ENCODE measurements at places on chromosomes 7 and 10.

DNA sequence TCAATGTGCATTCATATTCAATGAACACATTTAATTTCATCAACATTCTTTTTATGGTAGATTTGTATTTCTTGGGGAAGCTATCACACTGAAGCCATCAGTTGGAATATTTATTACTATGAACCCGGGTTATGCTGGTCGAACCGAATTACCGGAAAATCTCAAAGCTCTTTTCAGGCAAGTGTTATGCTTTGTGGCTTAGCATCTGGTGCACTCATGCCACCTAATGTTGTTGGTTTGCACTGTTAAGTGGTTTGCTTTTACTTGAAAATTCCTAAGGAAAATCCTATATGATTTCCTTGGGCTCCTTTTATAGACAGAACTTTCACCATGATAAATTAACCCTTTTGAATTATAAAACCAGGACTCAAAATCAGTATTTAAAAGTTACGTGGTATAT lies 147.9 kb downstream of the DNAH11 start:
- no peak for DNase-seq

DNA sequence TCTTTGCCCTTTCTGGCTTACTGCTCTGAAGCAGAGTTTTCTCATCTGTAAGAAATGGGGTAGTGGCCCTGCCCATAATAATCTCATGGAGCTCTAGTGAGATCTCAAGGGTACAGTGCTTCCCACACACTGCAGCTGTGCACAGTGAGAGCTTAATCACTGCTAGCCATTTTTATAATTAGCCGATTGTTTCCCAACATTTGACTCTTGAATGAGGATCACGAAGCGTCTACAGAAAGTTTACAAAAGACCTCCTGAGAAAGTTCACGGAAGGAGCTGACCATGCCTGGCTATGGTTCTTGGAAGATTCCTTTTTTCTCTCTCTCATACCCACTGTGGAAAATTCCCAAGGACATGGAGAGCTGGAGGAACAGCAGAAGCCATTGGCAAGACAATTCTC lies 70.4 kb downstream of the FAM171A1 start:
- no peak for DNase-seq

- DNase-seq: no peak
These were observed 118.6 kb downstream of the PPP1R9A start for GRCh38 chr7:95026018-95026417.

- no peak for DNase-seq
These were observed 112.2 kb downstream of the EXOC4 start for GRCh38 chr7:133364959-133365690.

DNA sequence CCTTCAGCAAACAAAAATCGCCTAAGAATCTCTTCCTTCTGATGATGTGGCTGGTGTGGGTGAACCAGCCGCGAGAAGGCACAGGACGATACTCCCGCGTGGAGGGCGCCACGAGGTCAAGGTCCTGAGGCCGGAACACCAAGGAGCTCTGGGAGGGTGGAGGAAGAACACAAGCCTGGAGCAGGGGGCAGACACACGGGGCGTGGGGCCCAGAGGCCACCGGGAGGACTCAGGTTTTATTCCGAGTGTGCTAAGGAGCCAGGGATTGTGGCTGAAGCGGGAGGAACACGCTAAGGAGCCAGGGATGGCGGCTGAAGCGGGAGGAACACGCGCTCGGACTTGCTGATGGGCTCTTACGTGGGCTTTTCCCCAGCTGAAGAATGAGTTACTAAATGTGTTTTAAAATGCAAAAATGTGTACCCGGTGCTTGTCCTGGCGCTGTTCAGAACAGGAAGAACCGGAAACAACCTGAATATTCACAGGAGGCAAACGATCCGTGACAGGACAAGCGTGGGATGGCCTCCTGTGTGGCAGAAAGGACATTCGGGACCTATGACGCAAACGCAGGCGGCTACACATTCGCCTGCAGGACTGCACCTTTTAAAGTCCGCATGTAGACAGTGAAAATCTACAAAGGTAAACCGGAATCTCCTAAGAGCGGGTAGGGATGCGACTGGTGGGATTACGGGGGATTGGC lies 64.0 kb downstream of the MAD1L1 start:
- no peak for DNase-seq

DNA sequence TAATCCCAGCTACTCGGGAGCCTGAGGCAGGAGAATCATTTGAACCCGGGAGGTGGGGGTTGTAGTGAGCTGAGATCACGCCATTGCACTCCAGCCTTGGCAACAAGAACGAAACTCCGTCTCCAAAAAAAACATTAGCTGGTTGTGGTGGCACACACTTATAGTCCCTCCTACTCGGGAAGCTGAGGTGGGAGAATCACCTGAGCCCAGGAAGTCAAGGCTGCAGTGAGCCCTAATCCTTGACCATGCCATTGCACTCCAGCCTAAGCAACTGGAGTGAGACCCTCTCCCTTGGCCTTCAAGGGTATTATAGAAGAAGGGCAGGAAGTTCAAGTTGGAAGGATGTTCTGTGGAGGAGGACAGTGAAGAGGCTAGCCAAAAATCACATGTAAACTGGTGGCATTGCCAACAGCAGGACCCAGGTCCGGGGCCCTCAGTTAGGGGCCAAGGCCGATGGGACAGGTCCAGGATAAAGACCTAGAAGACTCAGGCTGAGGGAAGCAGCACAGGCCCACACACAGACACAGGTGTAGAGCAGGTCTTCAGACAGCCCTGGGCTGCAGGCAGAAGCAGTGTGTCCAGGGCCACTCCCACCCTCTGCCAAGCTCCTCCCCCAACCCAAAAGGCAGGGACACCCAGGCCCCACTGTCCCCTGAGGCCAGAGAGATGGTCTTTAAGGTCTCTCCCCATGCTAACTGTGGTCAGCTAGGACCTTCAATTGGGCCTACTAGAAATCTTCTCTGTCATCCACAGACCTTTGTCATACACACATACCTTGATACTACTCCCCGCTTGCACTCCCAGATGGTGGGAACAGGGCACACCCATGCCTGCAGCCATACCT lies 8.4 kb upstream of the SAMD8 start:
- DNase-seq: no peak

GRCh38 chr10:110817614-110818013 lies 54.1 kb upstream of the PDCD4 start:
- no peak for DNase-seq

DNA sequence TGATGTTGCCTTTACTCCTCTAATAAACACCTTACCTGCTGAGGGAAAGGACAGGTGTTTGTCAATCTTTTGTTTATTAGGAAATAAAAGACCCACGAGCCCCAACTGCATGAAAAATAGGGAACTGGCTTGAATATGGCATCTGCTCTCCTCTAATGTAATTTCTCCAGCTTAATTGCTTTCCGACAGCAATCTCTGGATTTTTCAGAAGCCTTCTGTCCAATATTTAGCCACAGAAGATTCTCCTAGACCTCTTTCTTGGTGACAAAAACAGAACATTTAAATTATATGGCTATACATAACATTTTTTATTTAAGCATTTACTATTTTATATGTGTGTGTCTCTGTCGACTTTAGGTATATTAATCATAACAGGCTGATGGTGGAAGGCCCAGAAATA lies 317.4 kb upstream of the ADARB2 start:
- no peak for DNase-seq

DNA sequence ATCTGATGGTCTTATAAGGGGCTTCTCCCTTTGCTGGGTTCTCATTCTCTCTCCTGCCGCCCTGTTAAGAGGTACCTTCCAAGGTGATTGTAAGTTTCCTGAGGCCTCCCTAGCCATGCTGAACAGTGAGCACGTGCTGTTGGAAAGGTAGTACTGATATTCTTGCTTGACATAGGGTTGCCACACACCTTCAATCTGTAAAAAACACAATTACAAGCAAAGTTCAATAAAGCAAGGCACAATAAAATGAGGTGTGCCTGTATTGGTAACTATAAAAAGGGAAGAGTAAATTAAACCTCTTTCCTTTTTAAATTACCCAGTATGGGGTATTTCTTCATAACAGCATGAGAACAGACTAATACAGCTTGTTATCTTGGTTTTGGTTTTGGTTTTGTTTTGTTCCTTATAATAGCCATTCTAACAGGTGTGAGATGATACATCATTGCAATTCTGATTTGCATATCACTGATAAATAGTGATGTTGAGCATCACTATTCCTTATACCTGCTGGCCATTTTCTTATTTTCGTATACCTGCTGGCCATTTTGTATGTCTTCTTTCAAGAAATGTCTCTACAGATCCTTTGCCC lies 164.9 kb upstream of the TRIM24 start:
- DNase-seq: no peak

- DNase-seq: no peak
These were observed 60.1 kb upstream of the ZPBP start for GRCh38 chr7:50153148-50153547.

DNA sequence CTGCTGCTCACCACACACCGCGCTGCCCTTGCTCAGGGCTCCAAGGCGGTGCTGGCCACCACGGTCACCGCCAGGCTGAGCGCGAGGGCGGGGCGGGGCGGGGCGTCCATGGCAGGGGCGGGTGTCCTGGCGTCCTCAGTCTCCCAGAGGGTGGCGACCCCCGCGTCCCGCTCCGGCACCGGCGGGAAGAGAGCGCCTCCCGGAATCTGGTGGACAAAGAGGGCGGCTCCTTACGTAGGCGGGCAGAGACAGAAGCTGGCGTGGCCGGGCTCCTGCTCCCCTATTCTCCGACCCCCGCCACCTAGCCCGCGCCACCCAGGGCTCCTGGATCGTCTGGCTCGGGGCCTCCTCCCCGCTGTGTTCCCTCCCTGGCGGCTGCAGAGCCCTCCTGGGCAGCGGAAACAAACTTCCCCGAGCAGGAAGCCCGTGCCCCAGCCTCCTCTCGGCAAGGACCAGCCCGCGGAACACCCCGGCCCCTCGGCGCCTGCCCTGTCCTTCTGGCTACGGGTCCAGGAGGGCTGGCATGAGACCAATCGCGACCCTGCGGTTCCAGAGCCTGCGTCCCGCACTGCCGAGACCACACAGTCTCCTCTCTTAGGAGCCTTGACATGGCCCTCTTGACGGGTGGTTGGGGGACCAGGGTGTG lies 133.8 kb upstream of the ZNF92 start:
- DNase-seq: peak; percentile 75

GRCh38 chr10:71878327-71879034 lies 27.4 kb upstream of the PSAP start:
- DNase-seq: peak; percentile 72

DNA sequence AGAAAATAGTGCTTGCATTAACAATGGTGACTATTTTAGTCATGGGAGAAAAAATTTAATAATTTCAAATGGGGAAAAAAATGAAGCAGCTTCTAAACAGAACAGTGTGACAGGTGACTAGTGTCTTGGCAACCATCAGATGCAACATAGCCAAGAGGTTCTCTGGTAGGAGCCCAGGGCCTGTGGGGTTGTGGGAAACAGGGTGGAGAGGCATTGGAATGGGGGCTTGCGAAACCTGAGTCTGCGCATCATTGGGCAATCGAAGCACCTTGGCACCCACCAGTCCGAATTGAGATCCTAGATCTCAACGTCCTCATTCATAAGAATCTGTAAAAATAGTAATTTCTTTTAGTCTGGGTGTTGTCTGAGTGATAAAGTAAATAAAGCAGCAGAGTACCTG lies 19.2 kb upstream of the PARD3 start:
- DNase-seq: no peak

DNA sequence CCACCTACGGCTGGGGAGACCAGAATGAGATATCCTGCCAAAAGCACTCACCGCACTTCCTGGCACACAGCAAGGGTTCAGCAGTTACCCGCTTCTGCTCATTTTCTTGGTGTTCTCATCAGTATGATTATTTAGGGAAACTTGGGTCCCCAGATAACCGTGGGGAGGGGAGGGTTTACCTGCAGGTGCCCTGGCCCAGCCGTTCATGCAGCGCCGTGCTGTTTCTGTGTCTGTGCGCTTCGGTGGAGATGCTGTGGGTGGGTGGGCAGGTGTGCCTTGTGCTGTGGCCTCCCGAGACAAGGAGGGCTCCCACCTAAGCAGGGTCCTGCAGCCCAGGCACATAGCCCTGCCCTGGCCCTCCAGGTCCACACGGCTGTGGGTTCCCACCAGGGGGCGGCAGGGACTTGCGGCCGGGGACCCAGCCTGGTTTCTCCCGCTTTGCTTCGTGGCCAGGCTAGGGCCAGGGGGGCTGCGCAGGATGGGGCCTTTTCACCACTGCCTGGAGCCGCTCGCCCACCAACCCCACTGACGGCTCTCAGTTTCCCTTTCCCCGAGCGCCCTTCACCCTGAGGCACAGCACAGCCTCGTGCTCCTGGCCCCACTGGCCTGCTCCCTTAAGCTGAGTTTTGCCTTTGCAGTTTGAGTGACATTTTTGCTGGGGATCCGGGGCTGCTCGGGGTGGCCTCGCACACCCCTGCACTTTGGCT lies 78.5 kb downstream of the LHPP start:
- peak; percentile 70 for DNase-seq

- no peak for DNase-seq
These were observed 45.6 kb upstream of the LRRC4 start for GRCh38 chr7:128076796-128077271.

- DNase-seq: peak; percentile 27
These were observed 47.6 kb downstream of the SLIT1 start for GRCh38 chr10:97138174-97138573.

DNA sequence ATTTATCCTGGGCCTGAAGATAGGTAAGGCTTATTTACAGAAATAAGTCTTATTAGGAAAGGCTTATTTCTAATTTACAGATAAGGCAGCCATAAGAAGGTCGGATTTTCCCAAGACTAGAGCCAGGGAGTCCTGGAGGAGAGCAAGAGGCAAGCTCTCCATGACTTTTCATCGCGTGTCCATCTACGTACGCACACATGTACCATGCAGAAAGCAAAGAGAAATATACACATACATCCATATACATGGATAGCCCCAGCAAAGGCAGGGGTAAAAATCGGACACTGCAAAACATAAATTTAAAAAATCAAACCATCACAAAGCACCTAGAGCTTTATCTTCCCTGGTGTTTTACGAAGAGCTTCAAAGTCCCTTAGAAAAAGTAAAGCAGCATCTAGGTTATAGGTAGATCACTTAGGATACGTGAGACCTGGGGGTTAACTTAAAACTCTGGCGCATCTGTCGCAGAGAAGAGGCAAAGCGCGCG lies 25.8 kb upstream of the ZRANB1 start:
- DNase-seq: no peak

GRCh38 chr10:47383261-47384147 lies 589 bp downstream of the ZNF488 start:
- DNase-seq: peak; percentile 37

GRCh38 chr10:123135415-123136141 lies at the start of gene HMX3:
TSS of gene HMX3 (plus strand) at chr10:123135970. CDS start at chr10:123136051, 81 bp downstream.
- DNase-seq: peak; percentile 57

- no peak for DNase-seq
These were observed 343.3 kb upstream of the MKI67 start for GRCh38 chr10:128469515-128469914.

All from ELF-1 (cell line).